Mesendoderm (in vitro differentiated cells): ENCODE measurements at places on chromosomes 12 and 14.

DNA sequence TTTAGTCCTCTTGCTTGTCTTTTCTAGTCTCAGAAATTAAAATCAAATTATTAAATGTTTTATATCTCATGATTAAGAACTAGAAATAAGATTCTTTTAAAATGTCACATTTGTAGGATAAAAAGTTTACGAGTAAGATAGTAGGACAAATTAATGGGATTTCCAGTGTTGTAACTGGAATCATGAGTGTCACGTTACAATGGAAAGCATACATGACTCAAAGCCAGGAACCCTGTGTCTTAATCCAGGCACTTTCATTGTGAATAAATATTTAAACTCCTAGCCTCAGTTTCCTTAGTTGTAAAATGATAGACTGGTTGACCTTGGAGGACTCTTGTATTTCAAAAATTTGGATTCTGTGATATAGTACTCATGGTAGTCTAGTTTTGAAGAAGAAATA, 84.9 kb downstream of the MIA2 start:
- DNase-seq: no peak

DNA sequence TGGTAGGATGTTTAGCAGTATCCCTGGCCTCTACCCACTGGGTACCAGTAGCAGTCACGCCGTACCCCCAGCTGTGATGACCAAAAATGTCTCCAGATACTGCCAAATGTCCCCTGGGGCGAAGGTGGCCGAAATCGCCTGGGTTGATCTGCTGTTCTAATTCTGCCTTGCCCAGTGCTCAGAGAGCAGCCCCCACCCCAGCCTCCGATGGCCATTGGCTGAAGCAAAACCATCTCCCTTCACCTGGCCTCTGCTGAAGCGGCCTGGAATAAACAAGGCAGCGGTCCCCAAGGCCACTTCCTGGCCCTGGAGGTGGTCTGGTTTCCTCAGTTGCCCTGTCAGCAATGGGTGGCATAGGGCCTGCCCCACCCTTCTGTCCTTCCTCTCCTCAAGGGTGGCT, 298.4 kb downstream of the CACNA1C start:
- DNase-seq: no peak

GRCh38 chr12:3380200-3381043, 110.6 kb upstream of the PRMT8 start:
- no peak for DNase-seq

GRCh38 chr12:121325922-121326396, 26.3 kb downstream of the ANAPC5 start:
- peak; percentile 6 for DNase-seq
